ENCODE measurements at places on chromosomes 1 and 21. TPM values are rescaled to one million over a fixed set of nuclear protein-coding genes. Genes with fewer than 3 reads are reported as not detected.

CLDN14 gene
- 8.7 TPM for total RNA-seq

KIF2C gene
- total RNA-seq, result 1.4 TPM

RGS13 gene
- 2.1 TPM for total RNA-seq

TBX15 gene
- 0.82 TPM for total RNA-seq

SPRR3 gene
- total RNA-seq, result not detected

- peak; percentile 77 for DNase-seq
Measured at GRCh38 chr1:246437961-246438360, 69.1 kb downstream of the SMYD3 start.

DNA sequence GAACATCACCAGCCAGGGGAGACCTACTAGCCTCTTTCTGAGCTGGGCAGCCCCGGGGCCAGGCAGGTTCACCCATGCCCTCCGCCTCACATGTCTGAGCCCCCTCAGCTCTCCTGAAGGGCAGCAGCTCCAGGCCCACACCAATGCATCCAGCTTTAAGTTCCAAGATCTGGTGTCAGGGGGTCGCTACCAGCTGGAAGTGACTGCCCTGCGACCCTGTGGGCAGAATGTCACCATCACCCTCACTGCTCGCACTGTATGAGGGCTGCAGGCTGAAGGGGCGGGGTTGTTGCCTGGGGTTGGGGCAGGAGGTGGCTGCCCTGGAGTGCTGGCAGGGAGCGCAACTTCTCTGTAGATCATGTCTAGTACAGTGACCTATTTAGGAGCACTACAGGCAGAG, 8.5 kb upstream of the PTPN7 start:
- no peak for DNase-seq

DNA sequence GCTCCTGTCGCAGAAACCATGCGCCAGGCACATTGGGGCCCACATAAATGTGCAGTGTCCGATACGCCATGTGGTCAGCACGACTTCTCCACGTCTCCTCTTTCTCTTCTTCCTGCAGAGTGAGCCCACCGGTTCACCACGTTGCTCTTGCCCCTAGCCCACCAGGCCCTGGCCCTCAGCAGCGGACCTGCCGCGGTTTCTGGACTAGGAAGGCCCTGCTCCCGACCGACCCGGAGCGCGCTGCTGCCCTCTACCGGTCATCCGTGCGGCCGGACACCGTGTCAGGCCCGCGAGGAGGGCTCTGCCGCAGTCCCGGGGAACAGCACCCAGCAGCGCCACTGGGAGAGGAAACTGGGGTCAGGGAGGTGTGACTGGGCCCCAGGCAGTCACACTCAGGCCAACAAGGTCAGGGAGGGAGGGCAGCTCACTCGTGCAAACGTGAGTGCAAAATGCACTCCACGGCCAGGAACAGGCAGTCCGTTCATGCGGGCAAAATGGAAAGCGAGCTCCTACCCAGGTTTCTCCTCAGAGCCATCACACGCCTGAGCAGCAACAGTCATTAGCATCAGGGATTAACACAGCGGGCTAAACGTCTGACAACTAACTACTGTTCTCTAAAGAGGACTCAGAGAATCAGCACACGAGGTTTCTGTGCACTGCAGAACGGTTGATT, 13.7 kb downstream of the TLR5 start:
- peak; percentile 84 for DNase-seq

DNA sequence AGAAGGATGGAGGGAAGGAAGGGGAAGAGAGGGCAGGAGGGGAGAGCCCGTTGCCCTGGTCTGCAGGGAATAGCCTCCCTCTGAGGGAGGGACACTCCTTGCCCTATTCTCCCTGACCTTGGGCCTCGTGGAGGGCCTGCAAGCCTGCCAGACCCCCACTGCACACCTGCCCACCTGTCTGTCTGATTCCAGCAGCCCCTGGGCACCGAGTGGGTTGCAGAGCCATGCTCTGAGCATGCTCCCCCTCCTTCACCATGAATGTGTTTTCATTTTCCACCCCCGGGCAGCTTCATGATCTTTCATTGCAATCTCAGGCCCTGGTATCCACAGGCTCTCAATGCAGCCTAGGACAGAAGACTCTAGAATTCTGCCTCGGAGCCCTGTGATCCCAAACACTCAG, 5.1 kb upstream of the NPHP4 start:
- DNase-seq, result no peak

- no peak for DNase-seq
Measured at GRCh38 chr1:221001167-221001566, 121.9 kb downstream of the HLX start.

- peak; percentile 80 for DNase-seq
Measured at GRCh38 chr1:24294716-24295371, 24.3 kb upstream of the GRHL3 start.

DNA sequence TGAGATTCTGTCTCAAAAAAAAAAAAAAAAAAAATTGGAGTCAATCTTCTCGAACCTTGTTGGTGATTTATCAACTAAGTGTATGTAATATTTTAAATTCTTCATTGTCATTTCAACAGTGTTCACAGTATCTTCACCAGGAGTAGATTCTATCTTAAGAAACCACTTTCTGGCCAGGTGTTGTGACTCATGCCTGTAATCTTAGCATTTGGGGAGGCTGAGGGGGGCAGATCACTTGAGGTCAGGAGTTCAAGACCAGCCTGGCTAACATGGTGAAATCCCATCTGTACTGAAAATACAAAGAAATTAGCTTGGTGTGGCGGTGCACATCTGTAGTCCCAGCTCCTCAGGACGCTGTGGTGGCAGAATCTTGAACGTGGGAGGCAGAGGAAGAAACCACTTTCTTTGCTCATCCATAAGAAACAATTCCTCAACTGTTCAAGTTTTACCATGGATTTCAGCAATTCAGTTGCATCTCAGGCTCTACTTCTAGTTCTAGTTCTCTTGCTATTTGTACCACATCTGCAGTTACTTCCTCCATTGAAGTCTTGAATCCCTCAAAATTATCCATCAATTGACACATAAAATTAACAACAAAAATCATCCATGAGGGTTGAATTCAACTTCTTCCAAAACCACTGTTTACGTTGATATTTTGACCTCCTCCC, 30.4 kb upstream of the EYA3 start:
- DNase-seq, result no peak

DNA sequence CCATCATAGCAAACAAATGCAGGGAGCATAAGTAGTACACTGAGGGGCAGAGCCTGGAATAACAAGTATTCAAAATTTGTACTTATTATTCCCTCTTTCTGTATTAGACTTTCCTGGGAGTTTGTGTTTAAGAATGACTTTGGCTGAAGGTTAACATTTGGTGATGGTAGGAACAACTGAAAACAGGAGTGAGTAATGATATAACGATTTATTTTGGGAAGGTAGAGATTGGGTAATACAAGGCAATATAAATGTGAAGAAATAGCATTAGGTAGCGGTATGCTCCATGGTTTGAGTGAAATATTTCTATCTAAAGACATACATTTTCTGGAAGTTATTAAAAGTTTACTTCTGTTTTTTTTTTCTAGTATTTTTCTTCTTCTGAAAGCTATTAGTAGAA, 18.5 kb upstream of the C1orf21 start:
- DNase-seq, result no peak

- peak; percentile 70 for DNase-seq
Measured at GRCh38 chr21:44946254-44947041, 6.6 kb downstream of the SLX9 start.
